Bronchial epithelial cell (primary cell): ENCODE measurements at places on chromosomes 5 and 9. TPM values are rescaled to one million over a fixed set of nuclear protein-coding genes. Genes with fewer than 3 reads are reported as not detected.

GRCh38 chr9:38671372-38671731 is 48.6 kb downstream of the FAM240B start:
- no peak for DNase-seq

The CENPH gene
- total RNA-seq = 3.3 and 5.0 TPM in 2 replicates

- DNase-seq = no peak
These were observed 241.4 kb downstream of the MARCHF11 start for GRCh38 chr5:15938186-15938585.

DNA sequence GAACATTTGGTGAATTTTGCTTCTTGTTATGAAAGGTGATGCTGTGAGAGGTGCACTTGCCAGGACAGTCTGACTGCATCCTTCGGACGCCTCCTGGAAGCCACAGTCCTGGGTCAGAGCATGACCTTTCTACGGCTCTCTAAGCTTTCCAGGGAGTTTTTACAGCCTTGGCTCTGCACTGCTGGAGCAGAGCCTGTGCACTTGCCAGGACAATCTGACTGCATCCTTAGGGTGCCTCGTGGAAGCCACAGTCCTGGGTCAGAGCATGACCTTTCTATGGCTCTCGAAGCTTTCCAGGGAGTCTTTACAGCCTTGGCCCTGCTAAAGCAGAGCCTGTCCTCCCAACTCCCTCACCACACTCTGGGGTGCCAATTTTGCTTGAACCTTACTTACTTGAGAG is 49.6 kb downstream of the CCDC180 start:
- no peak for DNase-seq

DNA sequence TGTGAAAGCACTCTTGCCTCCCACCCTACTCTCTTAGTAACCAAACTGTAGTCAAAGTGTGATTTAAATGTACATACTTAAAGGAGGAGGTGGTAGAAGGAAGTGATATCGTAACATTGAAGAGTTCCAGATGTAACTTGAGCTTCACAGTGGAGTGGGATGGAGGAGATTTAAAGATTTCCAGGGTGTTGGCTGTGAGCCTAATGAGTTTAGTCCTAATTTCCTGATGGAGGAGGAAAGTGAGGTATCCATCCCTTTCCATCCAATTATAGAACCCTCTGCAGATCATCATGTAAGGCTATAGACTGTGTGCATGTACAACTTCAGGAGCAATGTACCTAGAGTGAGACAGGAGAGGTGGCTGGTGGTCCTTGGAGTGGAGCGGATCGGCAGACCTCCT is 1163.9 kb upstream of the SEMA6A start:
- DNase-seq = no peak

- no peak for DNase-seq
These were observed 64.7 kb downstream of the BARX1 start for GRCh38 chr9:93890436-93890935.

The CDH9 gene
- total RNA-seq = not detected in 2 replicates

- no peak for DNase-seq
These were observed 31.3 kb downstream of the IRF1 start for GRCh38 chr5:132459031-132459982.

DNA sequence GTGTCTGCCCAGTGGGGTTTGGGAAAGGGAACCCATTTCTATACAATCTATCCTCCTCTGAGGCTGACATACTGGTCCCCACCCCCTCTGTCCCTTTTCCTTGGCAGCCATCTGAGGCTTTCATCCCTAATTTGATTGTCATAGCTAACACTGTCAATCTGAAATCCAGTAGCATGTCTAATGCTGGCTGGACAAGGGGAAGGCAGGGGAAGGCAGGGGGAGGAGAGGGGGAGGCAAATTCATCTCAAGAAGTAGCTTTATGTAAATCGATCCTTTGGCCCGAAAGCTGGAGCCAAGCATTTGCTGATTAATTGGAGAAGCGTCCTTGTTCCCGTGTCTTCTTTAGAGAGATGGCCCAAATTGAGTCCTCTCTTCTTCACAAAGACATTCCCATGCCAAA is 314.1 kb upstream of the PANK3 start:
- no peak for DNase-seq

The STXBP1 gene
- 7.9 and 17.1 TPM in 2 replicates for total RNA-seq

The RORB gene
- under 0.01 TPM in 1 of 2 replicates, not detected in the other for total RNA-seq

The PCDHB12 gene
- total RNA-seq = 0.13 TPM in 1 of 2 replicates, not detected in the other

DNA sequence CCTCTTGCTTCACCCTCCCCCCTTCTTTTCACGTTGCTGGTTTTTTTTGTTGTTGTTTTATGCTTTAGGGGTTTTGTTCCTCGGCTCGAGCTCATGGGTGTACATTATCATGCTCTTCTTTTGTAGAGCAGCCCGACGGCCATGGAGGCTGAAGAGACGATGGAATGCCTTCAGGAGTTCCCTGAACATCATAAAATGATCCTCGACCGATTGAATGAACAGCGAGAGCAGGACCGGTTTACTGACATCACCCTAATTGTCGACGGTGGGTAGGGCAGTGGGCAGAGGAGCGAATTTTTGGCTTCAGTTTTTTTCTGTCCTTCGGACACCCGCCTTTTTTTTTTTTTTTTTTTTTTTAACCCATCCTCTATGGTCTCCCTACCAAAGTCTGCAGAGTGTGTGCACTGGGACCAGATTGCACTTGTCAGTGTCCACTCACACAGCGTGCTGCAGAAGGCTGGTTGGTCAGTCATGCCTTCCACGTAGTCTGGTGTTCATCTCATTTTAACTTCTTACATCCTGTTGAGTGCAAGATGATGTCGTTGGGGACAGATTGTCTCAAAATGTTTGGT is 1.3 kb downstream of the ZNF131 start:
- DNase-seq = peak; percentile 37

DNA sequence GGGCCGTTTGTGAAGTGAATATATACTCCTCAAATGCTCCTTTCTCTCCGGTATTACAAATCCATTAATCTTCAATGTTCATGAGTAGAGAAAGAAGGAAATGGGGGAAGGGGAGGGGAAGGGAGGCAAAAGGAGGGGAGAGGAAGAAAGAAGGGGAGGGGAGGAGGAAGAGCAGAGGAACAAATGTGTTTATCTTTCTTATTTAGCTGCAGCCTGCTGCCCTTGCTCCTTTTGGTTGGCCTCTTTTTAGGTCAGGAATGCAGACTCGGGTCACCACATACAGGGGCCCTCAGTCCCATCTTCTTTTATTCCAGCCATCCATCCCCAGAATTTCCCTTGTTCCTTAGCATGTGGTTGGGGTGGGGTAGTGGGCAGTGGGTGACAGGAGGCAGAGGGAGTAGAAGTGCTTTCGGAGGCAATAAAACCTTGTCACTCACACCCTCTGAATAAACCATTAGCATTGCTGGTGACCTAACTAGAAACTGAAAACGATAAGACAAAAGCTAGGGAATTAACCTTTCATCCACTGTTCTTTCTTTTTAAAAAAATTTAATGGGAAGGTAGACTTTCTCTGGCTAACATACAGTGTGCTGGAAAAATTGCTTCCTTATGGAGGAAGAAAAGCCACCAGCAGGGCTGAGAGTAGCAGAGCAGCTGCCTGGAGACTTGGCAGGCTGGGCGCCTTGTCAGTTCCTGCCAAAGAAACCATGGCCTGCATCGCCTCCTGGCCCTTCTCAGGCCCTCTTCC is 16.8 kb upstream of the PRLR start:
- DNase-seq = no peak

DNA sequence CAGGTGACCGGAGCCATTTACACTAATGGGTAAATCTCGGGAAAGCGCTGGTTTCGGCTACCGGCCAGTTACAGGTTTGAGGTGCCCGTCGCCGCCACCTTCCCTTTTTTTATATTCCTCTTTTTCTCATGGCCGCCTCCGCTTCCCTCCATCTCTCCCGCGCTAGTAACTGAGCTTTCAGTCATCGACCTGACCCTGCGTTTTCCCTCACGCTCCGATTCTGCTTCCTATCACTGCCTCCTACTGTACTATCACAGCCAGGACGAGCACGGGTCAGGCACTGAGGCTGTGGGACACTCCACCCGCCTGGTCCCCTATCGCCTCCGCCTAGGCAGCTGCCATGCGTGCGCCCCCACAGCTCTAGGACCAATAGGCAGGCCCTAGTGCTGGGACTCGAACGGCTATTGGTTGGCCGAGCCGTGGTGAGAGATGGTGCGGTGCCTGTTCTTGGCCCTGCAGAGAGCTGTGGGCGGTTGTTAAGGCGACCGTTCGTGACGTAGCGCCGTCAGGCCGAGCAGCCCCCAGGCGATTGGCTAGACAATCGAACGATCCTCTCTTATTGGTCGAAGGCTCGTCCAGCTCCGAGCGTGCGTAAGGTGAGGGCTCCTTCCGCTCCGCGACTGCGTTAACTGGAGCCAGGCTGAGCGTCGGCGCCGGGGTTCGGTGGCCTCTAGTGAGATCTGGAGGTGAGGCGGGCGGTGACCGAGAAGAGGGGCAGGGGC is at the start of gene HMGCR:
Gene HMGCR, plus strand, starts transcription at position 606 of the 722 bp plus-strand sequence. CDS start 5,386 bp downstream, outside the sequence.
- DNase-seq = peak; percentile 99

GRCh38 chr5:136133222-136133921 is 727 bp downstream of the SMAD5 start:
- DNase-seq = peak; percentile 52

The PCDHA3 gene
- total RNA-seq = under 0.01 TPM in 1 of 2 replicates, not detected in the other

- no peak for DNase-seq
These were observed 33.5 kb upstream of the CRB2 start for GRCh38 chr9:123322273-123323195.

The FOXD4L5 gene
- under 0.01 and 0.13 TPM in 2 replicates for total RNA-seq

DNA sequence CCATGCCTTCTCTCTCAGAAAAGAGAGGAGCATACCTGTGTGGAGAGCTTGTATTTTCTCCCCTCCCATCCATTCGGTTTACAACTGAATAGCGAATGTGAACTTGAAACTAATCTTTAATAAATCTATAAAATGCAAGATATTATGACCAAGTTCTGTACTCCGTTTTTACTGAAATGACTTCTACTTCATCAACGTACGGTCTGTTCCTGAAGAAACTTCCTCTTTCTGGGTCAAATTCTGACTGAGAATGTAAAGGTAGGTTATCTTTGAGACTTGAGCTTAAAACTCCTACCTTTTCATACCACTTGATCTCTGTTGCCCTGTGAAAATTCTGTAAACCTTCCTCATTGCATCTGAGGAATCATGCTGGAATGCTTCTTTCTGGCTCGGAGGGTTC is 4.2 kb upstream of the CTNNAL1 start:
- DNase-seq = no peak

DNA sequence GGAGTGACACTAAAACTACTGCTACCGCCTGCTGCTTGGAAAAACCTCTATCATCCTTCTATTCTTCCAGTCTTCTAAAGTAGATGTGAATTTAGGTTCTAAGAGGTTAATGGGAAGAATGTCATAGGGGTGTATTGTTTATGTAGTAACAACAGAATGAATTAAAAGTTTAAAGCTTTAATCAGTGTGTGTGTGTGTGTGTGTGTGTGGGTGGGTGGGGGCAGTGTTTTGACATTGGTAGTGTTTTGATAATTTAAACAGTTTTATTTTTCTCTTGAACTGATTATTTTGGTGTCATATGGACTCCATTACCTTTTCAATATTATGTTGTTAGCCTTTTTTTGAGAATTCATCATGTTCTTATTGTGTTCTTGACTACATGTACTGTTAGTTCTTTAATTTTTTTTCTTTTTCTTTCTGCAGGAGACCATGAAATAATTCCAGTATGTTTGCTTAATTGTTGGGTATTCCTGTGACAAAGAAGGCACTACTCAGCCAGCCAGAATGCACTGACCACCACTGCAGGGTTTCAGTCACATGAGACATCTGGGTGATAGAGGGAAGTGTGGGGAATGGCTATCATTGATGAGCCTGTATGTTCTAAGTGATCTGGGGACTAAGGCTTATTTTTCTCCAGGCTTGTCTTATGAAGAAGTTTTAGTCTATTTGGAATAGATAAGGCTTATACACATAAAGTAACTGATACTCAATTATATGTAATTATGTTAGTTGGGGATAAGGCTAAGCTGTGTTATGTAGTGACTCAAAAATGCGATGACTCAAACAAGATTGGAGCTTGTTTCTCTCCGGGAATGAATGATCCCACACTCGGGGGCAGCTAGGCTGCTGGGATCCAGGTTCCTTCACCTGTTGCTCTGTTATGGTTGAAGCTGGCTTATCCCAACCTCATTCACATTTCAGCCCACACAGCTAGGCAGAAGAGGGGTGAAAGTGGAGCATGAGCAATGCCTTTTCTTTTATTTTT is 50.2 kb upstream of the ACTBL2 start:
- peak; percentile 68 for DNase-seq

GRCh38 chr5:93371893-93372292 is 209.1 kb downstream of the NR2F1-AS1 start:
- no peak for DNase-seq

The PNPLA7 gene
- 0.26 TPM in 2 replicates for total RNA-seq

DNA sequence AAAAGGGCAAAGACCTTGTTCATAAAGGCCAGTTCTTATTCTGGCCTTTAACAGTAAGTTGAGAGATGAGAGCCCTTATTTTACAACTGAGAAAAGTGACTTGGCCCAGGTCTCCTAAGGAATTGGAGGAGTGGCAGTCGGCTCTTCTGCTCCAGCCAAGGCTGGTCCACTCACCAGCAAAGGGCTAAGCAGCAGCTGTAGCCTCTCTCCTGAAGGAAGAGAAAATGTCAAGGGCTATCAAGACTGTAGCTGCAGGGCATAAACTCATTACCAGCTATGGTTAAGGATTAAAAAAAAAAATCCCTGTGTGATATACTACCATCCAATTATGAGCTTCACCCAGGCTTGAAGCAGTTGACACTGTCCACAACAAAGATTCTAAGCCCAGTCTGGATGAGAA is 138.6 kb upstream of the RAD23B start:
- DNase-seq = no peak

The FREM1 gene
- total RNA-seq = under 0.01 TPM in 1 of 2 replicates, not detected in the other

GRCh38 chr9:35681341-35682002 is 7.7 kb downstream of the CA9 start:
- no peak for DNase-seq

GRCh38 chr9:114093031-114093471 is 6.0 kb downstream of the KIF12 start:
- no peak for DNase-seq

The ZNF79 gene
- 12.8 and 14.0 TPM in 2 replicates for total RNA-seq

GRCh38 chr5:5736007-5736406 is 313.5 kb downstream of the ICE1 start:
- DNase-seq = no peak

DNA sequence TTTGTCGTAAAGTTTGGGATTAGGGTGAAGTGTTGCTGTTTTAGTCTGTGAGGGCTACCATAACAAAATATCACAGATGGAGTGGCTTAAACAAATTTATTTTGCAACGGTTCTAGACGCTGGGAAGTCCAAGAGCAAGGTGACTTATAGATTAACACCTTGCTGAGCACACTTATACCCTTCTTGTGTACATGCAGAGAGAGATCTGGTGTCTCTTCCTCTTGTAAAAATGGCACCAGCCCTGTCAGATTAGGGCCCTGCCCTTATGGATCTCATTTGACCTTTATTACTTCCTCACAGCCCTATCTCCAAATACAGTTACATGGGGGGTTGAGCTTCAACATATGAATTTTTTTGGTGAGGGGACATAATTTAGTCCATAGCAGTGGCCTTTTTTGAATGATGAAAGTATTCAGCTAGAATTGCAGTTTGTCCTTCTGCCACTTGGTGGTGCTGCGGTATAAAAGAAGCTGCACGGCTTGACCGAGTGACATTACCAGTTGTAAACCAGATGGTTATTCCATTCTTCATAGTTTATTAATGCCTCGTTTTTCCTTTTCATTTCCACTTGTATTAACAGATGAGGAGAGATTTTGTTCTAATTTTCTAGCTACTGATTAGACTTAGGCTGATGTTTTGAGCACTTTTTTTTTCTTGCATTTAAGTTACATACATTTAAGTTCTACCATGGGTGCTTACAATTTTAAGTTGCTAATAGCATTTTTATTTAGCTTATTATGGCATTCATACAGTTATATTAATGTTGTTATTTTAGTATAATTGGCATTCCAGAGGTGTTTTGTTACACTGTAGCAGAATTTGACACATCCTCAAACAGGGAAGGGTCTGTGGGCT is 19.4 kb downstream of the DCP2 start:
- peak; percentile 57 for DNase-seq

GRCh38 chr5:54309276-54309675 is 1.1 kb downstream of the ARL15 start:
- DNase-seq = peak; percentile 26
